ENCODE measurements at places on chromosomes 3 and 15. TPM values are rescaled to one million over a fixed set of nuclear protein-coding genes. Genes with fewer than 3 reads are reported as not detected.

DNA sequence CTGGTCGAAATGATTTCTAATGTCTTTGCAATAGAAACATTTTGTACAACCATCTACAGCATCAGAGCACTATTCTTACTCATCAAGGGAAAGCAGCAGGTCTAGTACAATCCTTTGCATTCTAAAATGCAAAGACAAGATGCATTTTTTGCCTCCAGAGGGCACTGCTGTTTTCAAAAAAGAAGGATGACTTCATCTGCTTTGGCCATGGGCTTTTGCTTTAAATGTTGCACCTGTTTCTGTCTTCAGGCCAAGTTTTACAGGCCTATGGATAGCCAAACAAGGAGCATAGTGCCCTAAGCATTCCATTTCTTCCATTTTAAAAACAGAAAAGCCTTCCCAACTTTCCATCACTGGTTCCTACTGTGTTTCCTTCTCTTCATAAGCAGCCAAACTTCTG is 3.4 kb downstream of the PARP9 start:
- H3K36me3 ChIP-seq: peaks cover 79% of the 10 kb centered on the region
- H3K27ac ChIP-seq: peak overlapping the region; percentile 56
- peak; percentile 65 for DNase-seq
- peak overlapping the region; percentile 98 for H3K4me3 ChIP-seq

DNA sequence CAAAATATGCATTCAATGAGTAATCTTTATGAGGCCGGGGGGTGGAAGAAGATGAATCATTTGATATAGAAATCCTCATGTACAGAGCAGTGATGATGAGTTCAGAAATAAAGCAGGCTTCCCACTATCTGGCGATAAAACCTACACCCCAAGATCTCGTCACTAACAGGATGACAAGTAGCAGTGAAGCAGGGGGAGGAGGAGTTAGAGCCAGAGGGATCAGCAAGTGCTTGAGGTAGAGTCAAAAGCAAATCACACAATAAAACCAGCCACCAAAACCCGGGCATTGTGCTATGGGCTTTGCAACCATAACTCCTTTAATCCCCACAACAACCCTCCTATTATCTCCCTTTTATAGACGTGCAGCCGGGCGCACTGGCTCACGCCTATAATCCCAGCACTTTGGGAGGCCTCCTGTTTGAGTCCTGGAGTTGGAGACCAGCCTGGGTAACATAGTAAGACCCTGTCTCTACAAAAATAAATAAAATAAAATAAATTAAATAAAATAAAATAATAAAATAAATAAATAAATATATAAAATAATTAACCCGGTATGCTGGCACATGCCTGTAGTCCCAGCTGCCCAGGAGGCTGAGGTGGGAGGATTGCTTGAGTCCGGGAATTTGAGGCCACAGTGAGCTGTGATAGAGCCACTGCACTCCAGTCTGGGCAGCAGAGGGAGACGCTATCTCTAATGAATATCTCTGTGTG is 53.0 kb downstream of the STARD5 start:
- H3K4me3 ChIP-seq: no peak overlapping the region
- no peak overlapping the region for H3K27ac ChIP-seq
- H3K4me1 ChIP-seq: peaks cover 32% of the 10 kb centered on the region

- H3K4me3 ChIP-seq: no peak overlapping the region
- no peaks in the 10 kb centered on the region for H3K36me3 ChIP-seq
- H3K27me3 ChIP-seq: peaks cover 36% of the 10 kb centered on the region
- H3K27ac ChIP-seq: no peak overlapping the region
Measured at GRCh38 chr3:96814651-96815567, 515 bp downstream of the EPHA6 start.

DNA sequence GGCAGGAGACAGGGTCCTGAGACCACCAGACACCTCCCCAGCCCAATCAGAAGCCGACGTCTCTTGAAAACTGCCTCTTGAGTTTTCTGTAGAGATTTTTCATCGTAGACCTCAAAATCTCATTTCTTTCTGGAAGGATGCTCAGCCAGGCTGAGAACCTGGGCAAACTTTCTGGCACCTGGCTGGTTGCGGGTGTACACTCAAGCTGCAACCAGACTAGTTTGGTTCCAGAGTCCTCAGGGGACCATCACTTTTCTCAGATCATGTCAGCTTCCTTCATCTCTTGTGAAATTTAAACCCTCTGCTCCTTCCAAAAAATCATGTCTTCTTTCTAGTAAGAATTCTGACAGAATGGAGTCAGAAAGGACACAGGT is 45.1 kb downstream of the CMTM7 start:
- H3K36me3 ChIP-seq: peaks cover 10% of the 10 kb centered on the region
- no peak for DNase-seq
- H3K27ac ChIP-seq: peak overlapping the region; percentile 75

DNA sequence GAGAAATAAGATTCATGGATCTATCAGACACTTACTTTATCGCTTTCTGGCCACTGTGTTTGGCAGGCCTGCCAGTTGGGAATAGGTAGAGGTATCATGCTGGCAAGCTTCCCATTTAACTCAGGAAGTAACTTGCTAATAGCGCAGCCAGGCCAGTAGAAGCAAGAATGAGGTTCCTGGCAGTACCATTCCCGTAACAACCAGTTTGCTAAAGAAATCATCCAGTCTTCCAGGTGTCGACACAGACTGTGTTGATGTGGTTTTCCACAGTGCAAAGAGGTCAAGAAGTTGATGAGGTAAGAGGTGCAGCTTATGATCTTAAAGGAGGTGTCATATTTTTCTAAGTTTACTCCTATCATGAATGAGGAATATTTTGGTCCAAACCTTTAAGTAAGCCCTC is 46.2 kb downstream of the DPH6 start:
- no peak for DNase-seq
- H3K27me3 ChIP-seq: no peaks in the 10 kb centered on the region
- no peak overlapping the region for H3K4me3 ChIP-seq
- H3K4me1 ChIP-seq: no peaks in the 10 kb centered on the region

DNA sequence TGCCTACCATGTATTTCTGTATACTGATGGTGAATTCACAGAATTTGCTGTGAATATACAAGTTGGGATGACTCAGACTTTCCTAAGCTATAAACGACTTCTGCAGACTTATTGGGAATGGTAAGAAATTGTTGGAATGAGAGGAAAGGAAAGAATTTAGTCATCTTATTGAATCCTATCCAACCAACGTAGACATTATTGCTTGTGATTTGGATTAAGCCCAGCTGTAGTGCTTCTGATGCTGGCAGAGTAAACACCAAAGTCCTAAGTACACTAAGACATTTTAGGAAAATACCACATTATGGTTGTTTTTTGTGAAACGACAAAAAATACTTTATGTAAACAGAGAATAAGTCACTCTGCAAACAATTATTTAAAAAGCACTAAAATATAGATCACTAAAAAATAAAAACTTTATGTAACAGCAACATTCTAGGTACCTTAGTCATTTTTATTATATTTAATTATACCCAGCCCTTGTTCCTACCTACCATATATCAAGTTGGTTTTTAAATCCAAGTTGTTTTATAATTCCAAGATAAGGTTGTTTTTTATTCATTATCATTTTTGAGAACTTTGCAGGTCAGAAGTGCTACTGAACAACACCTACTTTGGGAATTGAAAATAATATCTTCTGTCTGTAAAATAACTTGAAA is 99.2 kb upstream of the MLF1 start:
- no peak overlapping the region for H3K27ac ChIP-seq
- no peak overlapping the region for H3K4me3 ChIP-seq
- H3K36me3 ChIP-seq: no peaks in the 10 kb centered on the region
- H3K4me1 ChIP-seq: no peaks in the 10 kb centered on the region
- DNase-seq: no peak

DNA sequence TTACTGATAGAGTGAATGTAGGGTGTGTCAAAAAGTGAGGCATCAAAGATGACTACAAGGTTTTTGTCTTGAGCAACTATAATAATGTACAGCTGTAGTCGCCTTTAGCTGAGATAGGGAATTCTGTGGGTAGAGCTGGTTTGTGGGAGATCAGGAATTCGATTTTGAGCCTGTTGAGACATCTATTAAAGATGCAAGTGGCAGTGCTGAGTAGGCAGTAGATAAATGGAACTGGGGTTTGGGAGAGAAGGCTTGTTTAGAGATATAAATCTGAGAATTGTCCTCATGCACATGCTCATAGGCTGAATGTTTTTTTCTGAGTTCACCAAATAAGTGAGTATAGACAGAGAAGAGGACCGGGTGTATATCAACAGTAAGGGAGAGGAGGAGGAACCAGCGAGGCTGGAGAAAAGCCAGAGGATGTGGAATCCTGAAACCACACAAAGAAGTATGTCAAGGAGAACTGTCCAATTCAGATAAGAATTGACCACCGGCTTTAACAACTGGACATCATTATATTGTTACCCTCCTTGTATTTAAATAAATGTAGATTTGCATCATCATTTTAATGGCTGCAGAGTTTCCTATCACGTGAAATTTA is 146.0 kb upstream of the TNIK start:
- no peak overlapping the region for H3K27ac ChIP-seq
- no peaks in the 10 kb centered on the region for H3K36me3 ChIP-seq
- peaks cover 3% of the 10 kb centered on the region for H3K27me3 ChIP-seq
- DNase-seq: no peak

DNA sequence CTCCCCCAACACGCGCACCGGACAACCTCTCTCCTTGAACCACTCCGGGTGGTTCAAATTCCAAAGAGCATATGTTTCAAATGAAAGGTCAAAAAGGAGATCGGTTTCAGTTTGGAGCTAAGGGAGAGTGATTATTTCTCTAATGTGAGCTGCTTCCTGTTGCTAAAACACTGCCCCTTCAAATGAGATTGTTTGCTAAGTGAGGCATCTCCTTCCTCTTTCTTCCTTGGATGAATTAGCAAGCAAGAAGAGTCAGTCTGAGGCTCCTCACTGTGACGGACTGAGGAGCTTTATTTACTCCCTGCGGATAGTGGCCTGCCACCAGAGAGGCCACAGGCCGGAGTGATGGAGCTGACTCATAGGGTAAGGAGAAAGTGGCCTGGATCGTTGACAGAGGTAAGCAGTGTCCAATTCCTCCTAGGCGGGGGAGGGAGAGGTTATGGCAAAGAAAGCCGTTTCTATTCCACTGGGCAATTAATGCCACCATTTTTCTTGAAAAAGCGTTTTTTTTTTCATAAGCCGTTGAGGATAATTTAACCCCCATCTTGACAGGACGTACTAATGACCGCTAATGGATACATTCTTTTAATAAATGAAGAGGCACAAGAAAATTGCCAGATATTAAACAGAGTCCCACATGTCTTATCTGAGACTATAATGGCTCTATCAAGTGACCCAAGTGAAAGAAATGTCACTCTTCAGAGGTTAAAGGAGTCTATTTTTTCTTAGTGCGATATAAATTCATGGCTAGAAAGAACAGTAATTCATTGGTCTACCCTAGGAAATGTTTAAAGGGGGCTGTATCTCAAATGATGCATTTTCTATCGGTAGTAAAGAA is 167.0 kb upstream of the ANKRD28 start:
- H3K27ac ChIP-seq: no peak overlapping the region
- H3K4me3 ChIP-seq: no peak overlapping the region
- H3K36me3 ChIP-seq: no peaks in the 10 kb centered on the region
- DNase-seq: no peak
- no peaks in the 10 kb centered on the region for H3K27me3 ChIP-seq

DNA sequence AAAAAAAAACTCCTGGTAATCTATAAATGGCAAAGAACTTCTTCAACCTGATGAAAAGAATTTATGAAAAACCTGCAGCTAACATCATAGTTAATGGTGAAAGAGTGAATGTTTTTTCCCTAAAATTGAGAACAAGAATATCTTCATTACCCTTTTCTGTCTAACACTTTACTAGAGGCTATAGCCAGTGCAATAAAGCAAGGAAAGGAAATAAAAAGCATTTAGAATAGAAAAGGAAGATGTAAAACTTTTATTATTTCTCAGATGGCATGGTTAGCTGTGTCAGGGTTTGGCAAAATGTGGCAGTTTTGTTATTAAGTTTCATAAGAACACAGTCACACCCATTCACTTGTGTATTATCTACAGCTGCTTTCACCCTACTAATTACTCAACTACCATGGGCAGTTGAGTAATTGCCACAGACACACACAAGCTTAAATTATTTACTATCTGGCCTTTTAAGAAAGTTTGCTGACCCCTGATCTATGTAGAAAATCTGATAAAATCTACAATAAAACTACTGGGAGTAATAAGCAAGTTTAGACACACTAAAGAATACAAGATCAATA is 465.1 kb downstream of the MAGI1 start:
- no peak for DNase-seq
- H3K27ac ChIP-seq: no peak overlapping the region
- no peak overlapping the region for H3K4me3 ChIP-seq
- no peaks in the 10 kb centered on the region for H3K4me1 ChIP-seq
- no peaks in the 10 kb centered on the region for H3K36me3 ChIP-seq
- no peaks in the 10 kb centered on the region for H3K27me3 ChIP-seq

GRCh38 chr3:52688266-52688665 is 2.4 kb downstream of the GNL3 start:
- peak overlapping the region; percentile 53 for H3K27ac ChIP-seq
- H3K4me3 ChIP-seq: no peak overlapping the region
- H3K36me3 ChIP-seq: peaks cover 72% of the 10 kb centered on the region
- no peak for DNase-seq

- no peaks in the 10 kb centered on the region for H3K4me1 ChIP-seq
- H3K4me3 ChIP-seq: no peak overlapping the region
- H3K36me3 ChIP-seq: no peaks in the 10 kb centered on the region
Measured at GRCh38 chr3:152706991-152707713, 127.8 kb upstream of the P2RY1 start.

DNA sequence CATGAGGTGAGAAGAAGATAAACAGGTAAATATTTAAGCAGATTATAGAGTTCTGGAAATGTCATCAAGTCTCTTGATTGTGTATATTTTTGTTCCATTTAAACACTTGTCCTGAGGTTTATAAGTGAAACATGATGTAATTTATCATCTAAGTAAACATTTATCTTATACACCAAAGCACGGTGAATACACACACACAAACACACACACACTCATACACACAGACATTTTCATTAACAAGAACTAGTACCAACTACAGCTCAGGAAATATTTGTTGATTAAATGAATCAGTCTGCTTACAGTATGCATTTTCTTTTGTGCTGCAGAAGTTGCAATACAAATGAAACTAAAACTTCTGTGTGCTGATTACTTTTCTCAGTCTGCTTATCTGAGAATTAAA is 357.3 kb downstream of the ZBTB20 start:
- DNase-seq: no peak
- H3K4me3 ChIP-seq: no peak overlapping the region
- no peaks in the 10 kb centered on the region for H3K36me3 ChIP-seq
- H3K27me3 ChIP-seq: no peaks in the 10 kb centered on the region
- H3K4me1 ChIP-seq: no peaks in the 10 kb centered on the region

DNA sequence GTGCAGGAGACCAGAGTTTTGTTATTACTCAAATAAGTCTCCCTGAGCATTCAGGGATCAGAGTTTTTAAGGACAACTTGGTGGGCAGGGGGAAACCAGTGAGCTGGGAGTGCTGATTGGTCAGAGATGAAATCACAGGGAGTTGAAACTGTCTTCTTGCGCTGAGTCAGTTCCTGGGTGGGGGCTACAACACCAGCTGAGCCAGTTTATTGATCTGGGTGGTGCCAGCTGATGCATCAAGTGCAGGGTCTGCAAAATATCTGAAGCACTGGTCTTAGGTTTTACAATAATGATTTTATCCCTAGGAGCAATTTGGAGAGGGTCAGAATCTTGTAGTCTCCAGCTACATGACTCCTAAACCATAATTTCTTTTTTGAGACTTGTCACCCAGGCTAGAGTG is 13.8 kb upstream of the ZNF662 start:
- no peak overlapping the region for H3K27ac ChIP-seq
- H3K27me3 ChIP-seq: peaks cover 15% of the 10 kb centered on the region
- no peak overlapping the region for H3K4me3 ChIP-seq

GXYLT2 gene
- total RNA-seq: not detected

FOXB1 gene
- total RNA-seq: 3.7 TPM

SH2D7 gene
- not detected for total RNA-seq

CLEC3B gene
- total RNA-seq: not detected

ANKRD34C gene
- total RNA-seq: not detected

SCN5A gene
- total RNA-seq: 0.10 TPM

CILP gene
- not detected for total RNA-seq

KLHL40 gene
- not detected for total RNA-seq

Measured in activated CD4-positive, alpha-beta memory T cell treated with anti-CD3 and anti-CD28 coated beads, Interleukin-2, amount 10 ng/mL, durations not matched to agents 7 days and 5 days (primary cell).